Stimulated activated CD4-positive, alpha-beta T cell treated with anti-CD3 and anti-CD28 coated beads, TNF-alpha, amount 100 ng/mL, for 48 hours (primary cell): ENCODE measurements at places on chromosomes 16 and 17.

DNA sequence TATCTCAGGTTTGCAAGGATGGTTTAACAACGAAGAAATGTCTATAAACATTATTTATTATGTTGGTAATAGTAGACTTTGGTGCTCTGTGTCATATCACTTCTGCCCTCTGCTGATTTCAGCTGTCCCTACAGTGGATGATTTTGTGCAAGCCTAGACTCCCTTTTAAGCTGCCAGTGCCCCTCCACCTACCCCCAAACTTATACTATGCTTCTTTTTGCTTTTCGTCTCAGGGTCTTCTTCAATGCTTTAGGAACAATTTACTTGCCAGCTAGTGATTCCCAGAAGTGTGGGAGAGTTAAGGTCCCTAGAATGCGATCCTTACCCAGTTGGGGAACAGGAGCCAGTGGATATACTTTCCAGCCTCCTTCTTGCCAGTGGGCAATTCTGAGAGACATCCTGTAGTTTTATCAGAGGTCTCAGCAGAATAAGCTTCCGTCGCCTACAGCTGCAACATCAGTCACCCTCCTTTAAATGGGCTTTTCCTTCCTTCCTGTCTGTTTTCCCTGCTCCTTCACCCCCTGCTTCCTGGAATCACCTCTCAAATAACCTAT lies 4.1 kb downstream of the ICAM2 start:
- no peak for DNase-seq

DNA sequence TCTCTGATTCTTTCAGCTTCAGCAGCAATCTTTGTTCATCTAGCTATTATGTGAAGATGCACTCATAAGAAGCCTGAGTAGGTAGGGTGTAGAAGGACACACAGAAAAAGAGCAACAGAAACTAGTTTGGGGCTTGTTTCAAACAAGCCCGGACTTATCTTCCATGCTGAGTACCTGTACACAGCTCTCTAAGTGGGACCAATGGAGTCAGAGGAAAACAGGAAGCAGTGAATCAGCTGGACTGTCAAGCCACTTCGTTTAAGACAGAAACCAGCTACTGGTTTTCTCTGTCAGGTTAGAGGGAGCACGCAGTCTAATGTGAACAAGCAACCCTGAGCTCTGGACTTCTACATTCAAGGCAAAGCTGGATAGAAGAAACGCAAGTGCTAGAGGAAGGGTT lies 16.0 kb downstream of the MAP2K6 start:
- DNase-seq = no peak

DNA sequence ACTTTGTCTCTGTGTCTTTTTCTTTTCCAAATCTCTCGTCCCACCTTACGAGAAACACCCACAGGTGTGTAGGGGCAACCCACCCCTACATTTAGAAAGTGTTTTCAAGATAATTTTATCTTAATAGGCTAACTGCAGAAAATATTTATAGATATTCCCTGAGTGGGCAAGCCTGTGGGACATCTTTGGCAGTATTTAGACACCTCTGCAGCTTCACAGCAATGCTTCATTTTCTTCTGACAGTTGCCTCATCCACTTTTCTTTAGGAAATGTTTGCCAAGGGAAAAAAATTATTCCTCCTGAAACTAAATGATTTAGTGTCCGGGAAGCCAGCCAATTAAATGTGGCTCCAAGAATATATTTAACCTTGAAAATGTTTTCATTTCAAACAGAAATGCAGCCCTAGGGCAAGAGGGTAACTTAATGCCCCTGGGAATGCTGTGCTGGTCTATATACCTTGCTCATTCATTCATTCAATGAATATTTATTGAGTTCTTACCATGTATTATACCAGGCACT lies 290.4 kb downstream of the ABCC12 start:
- no peak for DNase-seq

DNA sequence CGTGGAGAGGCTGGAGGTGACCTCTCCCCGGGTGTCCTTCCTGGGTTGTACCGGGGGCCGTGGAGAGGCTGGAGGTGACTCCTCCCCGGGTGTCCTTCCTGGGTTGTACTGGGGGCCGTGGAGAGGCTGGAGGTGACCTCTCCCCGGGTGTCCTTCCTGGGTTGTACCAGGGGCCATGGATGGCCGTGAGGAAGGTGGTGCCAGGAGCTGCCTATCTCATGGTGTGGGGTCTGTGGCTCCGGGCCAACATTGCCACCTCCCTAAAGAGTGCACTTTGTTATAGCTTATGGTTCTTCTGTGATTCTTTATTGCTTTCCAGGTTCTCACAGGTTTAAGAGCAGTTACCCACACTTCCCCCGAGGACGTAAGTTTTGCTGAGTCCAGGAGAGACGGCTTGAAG lies 86.3 kb upstream of the ZNF750 start:
- no peak for DNase-seq

DNA sequence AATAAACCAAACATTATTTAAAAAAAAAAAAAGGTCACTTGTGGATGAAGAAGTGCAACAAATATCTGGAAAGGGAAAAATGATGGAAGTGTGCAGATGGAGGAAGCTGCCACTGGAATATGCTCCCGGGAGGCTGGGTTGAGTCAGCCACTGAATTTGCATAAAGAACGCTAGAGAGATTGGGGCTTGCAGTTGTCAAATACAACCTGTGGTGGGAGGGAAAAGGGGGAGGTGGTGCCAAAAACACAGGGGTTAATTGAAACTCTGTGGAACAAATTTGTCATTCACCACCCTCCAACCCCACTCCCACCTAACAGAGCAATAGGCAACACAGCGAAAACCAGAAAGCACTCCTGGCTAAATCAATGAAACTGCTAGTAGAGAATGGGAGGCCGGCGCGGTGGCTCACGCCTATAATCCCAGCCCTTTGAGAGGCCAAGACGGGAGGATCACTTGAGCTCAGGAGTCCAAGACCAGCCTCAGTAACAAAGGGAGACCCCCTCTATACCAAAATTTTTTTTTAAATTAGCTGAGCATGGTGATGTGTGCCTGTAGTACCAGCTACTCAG lies 37.6 kb upstream of the RPL38 start:
- DNase-seq = no peak
